CD4-positive, alpha-beta T cell (primary cell): ENCODE measurements at places on chromosomes 16 and 17.

- H3K36me3 ChIP-seq, result no peaks in the 10 kb centered on the region
- H3K27ac ChIP-seq, result no peak overlapping the region
- H3K4me3 ChIP-seq, result no peak overlapping the region
- no peaks in the 10 kb centered on the region for H3K27me3 ChIP-seq
- no peaks in the 10 kb centered on the region for H3K4me1 ChIP-seq
Observed at GRCh38 chr17:65417406-65418221, 143.8 kb downstream of the AXIN2 start.

- no peak overlapping the region for H3K27ac ChIP-seq
- DNase-seq, result peak; percentile 37
- H3K27me3 ChIP-seq, result peaks cover 57% of the 10 kb centered on the region
- peaks cover 15% of the 10 kb centered on the region for H3K4me1 ChIP-seq
Observed at GRCh38 chr17:38419508-38419981, 8.7 kb upstream of the ARHGAP23 start.

- no peaks in the 10 kb centered on the region for H3K36me3 ChIP-seq
- no peak overlapping the region for H3K4me3 ChIP-seq
- DNase-seq, result no peak
- H3K27me3 ChIP-seq, result no peaks in the 10 kb centered on the region
- H3K4me1 ChIP-seq, result no peaks in the 10 kb centered on the region
Observed at GRCh38 chr17:52134641-52135040, 23.9 kb downstream of the CA10 start.

DNA sequence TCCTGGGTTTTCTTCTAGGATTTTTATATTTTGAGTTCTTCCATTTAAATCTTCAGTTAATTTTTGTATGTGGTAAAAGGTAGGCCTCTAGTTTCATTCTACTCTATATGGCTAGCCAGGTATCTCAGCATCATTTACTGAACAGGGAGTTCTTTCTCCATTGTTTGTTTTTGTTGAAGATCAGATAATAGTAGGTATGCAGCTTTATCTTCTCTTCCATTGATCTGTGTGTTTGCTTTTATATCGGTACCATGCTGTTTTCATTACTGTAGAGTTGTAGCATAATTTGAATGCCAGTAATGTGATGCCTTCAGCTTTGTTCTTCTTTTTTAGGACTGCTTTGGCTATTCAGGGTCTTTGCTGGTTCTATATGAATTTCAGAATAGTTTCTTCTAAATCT, 77.3 kb downstream of the USP22 start:
- H3K27me3 ChIP-seq, result no peaks in the 10 kb centered on the region
- H3K4me1 ChIP-seq, result peaks cover 2% of the 10 kb centered on the region
- H3K36me3 ChIP-seq, result no peaks in the 10 kb centered on the region
- no peak for DNase-seq
- H3K4me3 ChIP-seq, result no peak overlapping the region

GRCh38 chr16:27310576-27311447, 3.0 kb upstream of the IL4R start:
- H3K4me3 ChIP-seq, result no peak overlapping the region
- DNase-seq, result no peak
- H3K27me3 ChIP-seq, result no peaks in the 10 kb centered on the region
- no peak overlapping the region for H3K27ac ChIP-seq

GRCh38 chr16:47160422-47160821, 16.7 kb upstream of the NETO2 start:
- H3K4me1 ChIP-seq, result no peaks in the 10 kb centered on the region
- no peak overlapping the region for H3K4me3 ChIP-seq
- H3K36me3 ChIP-seq, result peaks cover 31% of the 10 kb centered on the region

DNA sequence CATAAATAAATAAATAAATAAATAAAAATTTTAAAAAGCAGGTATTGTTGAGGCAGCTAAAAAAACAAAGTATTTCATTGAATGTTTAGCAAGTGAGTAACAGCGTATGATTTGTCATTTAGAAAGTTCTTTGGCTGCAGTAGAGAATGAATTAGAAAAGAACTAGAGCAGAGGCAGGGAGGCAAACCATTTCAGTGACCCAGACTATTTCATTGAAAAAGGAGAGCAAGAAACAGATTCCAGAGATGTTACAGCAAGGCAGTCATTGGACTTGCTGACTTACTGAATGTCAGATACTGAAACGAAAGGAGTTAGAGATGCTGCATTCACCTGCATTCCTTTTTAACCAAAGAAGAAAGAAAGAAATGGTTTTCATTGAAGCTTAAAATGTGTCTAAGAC, 105.5 kb upstream of the HLF start:
- no peak overlapping the region for H3K27ac ChIP-seq
- DNase-seq, result no peak
- H3K36me3 ChIP-seq, result no peaks in the 10 kb centered on the region
- H3K4me1 ChIP-seq, result no peaks in the 10 kb centered on the region
- H3K27me3 ChIP-seq, result no peaks in the 10 kb centered on the region
- no peak overlapping the region for H3K4me3 ChIP-seq

GRCh38 chr17:77962348-77962747, 3.8 kb downstream of the TNRC6C start:
- no peaks in the 10 kb centered on the region for H3K27me3 ChIP-seq
- H3K36me3 ChIP-seq, result no peaks in the 10 kb centered on the region
- no peak overlapping the region for H3K27ac ChIP-seq
- H3K4me1 ChIP-seq, result peaks cover 54% of the 10 kb centered on the region
- no peak for DNase-seq

DNA sequence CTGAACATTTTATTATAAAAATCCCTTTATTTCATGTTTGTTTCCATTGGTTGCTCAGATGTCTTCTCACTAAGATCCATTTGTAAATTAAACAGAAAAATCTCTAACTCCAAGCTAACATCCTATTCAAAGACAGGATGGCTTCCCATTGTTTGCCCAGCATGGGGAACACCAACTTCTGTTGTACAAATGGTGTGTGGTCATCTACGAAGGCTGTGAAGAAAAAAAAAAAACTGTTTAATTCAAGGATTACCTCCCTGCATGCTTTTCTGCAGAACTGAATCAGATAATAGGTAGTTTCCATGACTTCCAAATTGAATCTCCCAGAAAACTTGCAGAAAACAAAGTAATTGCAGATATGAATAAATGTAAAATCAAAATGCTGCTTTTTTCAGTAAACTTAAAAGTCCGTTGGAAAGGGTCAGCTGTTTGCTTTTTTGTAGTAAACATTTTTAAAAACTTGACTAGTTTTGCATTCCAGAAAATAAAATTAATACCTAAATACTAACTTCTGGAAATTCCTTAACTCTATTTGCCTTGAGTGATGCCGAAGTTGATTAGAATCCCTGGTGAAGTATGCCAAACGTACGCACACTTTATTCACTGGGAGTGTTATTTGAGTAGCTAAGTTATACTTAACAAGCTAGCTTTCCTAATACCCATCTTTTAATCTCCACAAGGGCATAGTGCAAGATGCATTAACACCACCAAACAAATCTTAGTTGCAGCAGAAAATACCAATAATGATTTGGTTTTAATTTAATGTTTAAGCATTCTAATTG, 7.7 kb downstream of the SALL1 start:
- DNase-seq, result no peak
- H3K36me3 ChIP-seq, result no peaks in the 10 kb centered on the region
- H3K27ac ChIP-seq, result no peak overlapping the region

DNA sequence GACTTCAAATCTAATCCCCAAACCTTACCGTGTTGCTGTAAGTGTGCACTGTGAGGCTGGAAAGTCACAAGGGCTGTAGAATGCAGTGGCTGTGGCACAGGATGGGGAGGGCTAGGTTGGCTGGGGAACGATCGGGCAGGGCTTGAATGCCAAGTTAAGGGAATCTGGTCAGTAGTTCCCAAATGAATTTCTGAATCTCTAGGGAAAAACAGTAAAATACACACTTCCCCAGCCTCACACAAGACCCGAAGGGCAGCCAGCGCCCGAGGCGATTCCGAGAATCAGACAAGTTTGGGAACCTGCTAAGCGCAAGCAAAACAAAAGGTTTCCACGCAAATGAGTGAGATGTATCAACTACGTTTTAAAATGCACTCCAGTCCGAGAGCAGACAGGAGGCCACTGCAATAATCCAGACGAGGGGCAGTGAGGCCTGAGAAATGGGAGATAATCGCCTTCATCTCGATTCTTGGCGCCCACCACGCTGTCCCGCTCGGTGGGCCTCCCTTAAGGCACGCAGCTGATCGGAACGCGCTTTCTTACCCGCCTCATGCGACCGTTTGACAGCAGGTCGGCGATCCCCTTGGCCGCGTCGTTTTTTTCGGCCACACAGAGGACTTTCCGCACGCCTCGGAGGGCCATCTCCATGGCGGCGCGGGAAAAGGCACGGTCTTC, 599 bp downstream of the TOP3A start:
- H3K4me3 ChIP-seq, result peak overlapping the region; percentile 86
- H3K4me1 ChIP-seq, result peaks cover 67% of the 10 kb centered on the region
- H3K36me3 ChIP-seq, result peaks cover 31% of the 10 kb centered on the region
- no peak for DNase-seq
- H3K27ac ChIP-seq, result peak overlapping the region; percentile 98

DNA sequence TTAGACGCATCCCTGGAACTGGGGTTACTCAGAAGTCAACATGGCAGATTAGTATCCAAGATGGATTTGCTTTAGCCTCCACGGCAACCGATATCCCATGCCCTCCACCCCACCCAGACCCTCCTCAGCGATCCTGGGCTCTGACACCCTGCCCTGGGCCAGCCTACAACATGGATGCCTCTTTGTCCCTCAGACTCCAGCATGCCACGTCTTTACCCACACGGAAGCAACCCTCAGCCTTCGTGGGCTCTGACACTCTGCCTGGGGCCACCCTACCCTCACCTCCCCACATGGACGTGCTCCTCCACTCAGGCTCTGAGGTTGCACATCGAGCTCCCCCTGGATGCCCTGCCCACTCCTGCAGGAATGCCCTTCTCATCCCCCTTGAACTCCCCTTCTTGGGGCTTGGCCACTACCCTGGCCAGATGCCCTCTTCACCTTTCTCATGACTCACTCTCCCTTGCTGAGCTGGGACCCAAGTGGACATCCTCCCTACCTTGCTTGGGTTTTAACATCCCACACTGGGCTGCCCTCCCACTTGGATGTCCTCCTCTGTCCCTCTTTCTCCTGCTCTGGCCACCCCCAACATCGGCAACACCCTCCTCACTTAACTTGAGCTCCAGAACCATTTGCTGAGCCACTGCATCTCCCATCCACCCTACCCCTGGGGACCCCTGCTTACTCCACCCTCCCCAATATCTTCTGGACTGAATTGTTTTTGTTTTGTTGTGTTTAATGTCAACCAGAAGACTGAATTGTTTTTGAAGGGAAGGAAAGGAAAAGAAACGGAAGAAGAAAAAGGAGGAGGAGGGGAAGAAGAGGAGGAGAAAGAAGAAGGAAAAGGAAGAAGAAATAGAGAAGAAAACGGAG, 18.3 kb upstream of the TMEM92 start:
- H3K27me3 ChIP-seq, result peaks cover 5% of the 10 kb centered on the region
- H3K27ac ChIP-seq, result no peak overlapping the region
- no peaks in the 10 kb centered on the region for H3K36me3 ChIP-seq
- H3K4me1 ChIP-seq, result no peaks in the 10 kb centered on the region
- H3K4me3 ChIP-seq, result no peak overlapping the region
- no peak for DNase-seq

DNA sequence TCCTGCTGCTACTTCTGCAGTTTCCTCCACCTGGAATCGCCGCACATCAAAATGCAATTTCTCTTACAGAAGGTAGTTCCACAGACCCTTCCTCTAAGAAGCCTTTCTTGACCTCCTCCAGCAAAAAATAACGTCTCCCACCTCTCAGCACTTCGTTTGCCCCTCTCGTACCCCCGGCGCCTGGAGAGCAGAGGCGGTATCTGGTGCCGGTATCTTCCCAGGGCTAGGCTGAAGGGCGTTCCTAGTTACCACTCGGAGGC, 482 bp downstream of the DCTPP1 start:
- H3K36me3 ChIP-seq, result peaks cover 23% of the 10 kb centered on the region
- DNase-seq, result no peak
- peak overlapping the region; percentile 81 for H3K27ac ChIP-seq
- H3K4me1 ChIP-seq, result peaks cover 33% of the 10 kb centered on the region

- H3K4me1 ChIP-seq, result no peaks in the 10 kb centered on the region
- no peak for DNase-seq
- no peaks in the 10 kb centered on the region for H3K36me3 ChIP-seq
- H3K27me3 ChIP-seq, result no peaks in the 10 kb centered on the region
- no peak overlapping the region for H3K4me3 ChIP-seq
- H3K27ac ChIP-seq, result no peak overlapping the region
Observed at GRCh38 chr16:78183437-78184237, 84.2 kb downstream of the WWOX start.

GRCh38 chr17:45335721-45336120, 18.9 kb upstream of the MAP3K14 start:
- H3K27ac ChIP-seq, result no peak overlapping the region
- H3K27me3 ChIP-seq, result no peaks in the 10 kb centered on the region
- no peaks in the 10 kb centered on the region for H3K36me3 ChIP-seq
- H3K4me1 ChIP-seq, result peaks cover 5% of the 10 kb centered on the region
- no peak for DNase-seq
- H3K4me3 ChIP-seq, result no peak overlapping the region

- H3K27me3 ChIP-seq, result no peaks in the 10 kb centered on the region
- no peaks in the 10 kb centered on the region for H3K4me1 ChIP-seq
- H3K27ac ChIP-seq, result no peak overlapping the region
Observed at GRCh38 chr16:88825146-88825545, 13.4 kb upstream of the APRT start.

DNA sequence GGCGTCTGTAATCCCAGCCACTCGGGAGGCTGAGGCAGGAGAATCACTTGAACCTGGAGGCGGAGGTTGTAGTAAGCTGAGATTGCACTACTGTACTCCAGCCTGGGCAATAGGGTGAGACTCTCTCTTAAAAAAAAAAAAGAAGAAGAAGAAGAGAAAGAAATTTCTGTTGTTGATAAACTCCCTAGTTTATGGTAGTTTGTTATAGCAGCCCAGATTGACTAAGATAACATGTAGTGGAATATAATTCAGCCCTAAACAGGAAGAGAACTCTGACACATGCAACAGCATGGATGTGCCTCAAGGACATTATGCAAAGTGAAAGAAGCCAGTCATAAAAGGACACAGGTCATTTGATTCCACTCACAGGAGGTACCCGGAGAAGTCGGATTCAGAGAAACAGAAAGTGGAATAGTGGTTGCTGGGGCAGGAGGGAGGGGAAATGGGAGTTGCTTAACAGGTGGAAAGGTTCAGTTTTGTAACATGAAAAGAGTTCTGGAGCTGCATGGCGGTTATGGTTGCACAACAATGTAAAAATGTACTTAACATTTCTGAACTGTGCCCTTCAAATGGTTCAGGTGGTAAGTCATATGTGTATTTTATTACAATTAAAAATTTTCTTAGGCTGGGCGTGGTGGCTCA, 26.0 kb upstream of the PRM1 start:
- H3K27me3 ChIP-seq, result no peaks in the 10 kb centered on the region
- peaks cover 27% of the 10 kb centered on the region for H3K4me1 ChIP-seq
- H3K4me3 ChIP-seq, result no peak overlapping the region
- no peak overlapping the region for H3K27ac ChIP-seq

- peak; percentile 43 for DNase-seq
- peaks cover 45% of the 10 kb centered on the region for H3K27me3 ChIP-seq
- peaks cover 40% of the 10 kb centered on the region for H3K4me1 ChIP-seq
- H3K36me3 ChIP-seq, result no peaks in the 10 kb centered on the region
- no peak overlapping the region for H3K27ac ChIP-seq
- H3K4me3 ChIP-seq, result no peak overlapping the region
Observed at GRCh38 chr16:88941913-88942909, 34.8 kb downstream of the CBFA2T3 start.

GRCh38 chr17:5286846-5287245, 4.8 kb downstream of the RABEP1 start:
- H3K36me3 ChIP-seq, result peaks cover 2% of the 10 kb centered on the region
- peaks cover 31% of the 10 kb centered on the region for H3K4me1 ChIP-seq
- H3K4me3 ChIP-seq, result no peak overlapping the region
- H3K27me3 ChIP-seq, result no peaks in the 10 kb centered on the region
